Fibroblast of skin of back (primary cell): ENCODE measurements at places on chromosomes 5 and 9.
A peak's percentile ranks its signal among the peaks of the same experiment; 100 is the strongest.

GRCh38 chr9:135840539-135840938, 66.8 kb downstream of the CAMSAP1 start:
- no peak for DNase-seq

- no peak for DNase-seq
These were observed 57.9 kb upstream of the ANKH start for GRCh38 chr5:14929293-14930065.

DNA sequence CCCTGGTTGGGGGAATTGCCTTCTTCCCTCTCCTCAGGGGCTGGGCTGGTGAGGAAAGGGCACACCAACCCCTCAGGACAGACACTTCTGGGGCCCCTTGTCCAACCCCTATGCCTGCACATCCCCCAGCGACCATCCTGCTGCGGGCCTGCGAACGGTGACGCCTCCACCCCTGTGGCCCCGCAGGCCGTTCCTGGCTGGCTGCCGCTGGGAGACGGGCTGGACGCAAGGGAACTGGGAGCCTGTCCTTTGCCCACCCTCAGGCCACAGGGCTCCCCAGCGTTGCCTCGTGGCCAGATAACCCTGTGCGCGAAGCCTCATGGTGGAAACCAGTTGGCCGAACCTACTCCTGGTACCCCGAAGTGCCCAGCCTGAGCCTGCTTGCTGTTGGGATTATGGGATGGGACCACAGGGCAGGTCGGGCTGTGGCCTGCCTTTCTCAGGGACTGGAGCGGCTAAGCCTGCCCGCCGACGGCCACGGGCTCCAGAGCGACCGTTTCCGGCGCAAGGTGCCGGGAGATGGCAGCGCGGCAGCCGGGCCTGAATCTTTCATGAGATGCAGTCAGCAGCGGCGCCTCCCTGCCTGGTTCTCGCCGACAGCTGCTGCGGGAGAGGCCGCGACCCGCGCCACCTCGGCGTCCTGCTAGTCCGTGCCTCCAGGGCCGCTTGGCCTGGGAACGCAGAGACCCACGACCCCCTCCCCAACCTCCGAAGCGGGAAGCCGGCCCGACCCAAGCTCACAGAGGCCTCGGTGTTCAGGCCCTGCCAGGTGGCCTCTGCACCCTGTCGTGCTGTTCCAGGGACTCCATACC, 6.5 kb upstream of the PITX1 start:
- DNase-seq, result no peak

DNA sequence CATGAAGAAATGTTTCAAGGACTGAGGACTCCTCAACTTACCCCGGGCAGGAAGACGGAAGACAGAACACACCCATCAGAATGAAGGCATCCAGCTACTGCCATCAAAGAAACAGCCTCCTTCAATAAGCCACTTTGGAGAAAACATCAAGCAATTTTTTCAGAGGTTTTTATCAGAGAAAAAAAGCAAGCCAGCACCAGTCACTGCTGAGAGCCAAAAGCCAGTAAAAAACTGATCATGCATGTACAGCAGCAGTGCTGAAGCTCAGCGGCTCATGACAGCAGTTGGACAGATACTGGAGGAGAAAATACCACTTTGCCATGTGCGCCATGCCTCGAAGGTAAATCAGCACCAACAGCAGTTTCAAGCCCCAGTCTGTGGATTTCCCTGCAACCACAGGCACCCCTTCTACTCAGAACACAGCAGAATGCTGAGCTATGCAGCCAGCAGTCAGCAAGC, 10.1 kb upstream of the ZNF484 start:
- no peak for DNase-seq

- DNase-seq, result peak; percentile 86
These were observed at the start of gene NELFB for GRCh38 chr9:137254624-137255447. Gene NELFB (plus strand): TSS chr9:137255327.

GRCh38 chr5:132176987-132177386, 50.7 kb downstream of the P4HA2 start:
- DNase-seq, result no peak

DNA sequence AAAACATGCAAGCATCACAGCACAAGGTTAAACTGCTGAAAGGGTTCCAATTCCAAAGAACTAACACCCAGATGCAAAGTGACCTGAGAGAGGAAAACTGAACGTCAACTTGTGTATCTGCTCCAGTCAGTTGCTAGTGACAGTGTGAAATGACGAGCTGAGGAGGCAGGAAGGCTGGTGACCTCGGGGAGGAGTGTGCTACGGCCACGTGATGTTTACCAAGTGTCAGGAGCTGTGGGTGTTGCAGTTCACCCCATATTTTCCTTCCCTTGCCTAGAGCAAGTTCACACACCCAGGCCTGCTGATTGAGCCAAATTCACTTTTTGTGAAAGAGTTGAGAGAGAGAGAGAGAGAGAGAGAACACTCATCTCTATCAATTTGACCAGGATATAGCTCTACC, 231.6 kb upstream of the ANKH start:
- no peak for DNase-seq

- peak; percentile 15 for DNase-seq
These were observed 210.1 kb downstream of the ZNF608 start for GRCh38 chr5:124536333-124536732.

- peak; percentile 32 for DNase-seq
These were observed 22.2 kb downstream of the SH3GL2 start for GRCh38 chr9:17600962-17601593.

DNA sequence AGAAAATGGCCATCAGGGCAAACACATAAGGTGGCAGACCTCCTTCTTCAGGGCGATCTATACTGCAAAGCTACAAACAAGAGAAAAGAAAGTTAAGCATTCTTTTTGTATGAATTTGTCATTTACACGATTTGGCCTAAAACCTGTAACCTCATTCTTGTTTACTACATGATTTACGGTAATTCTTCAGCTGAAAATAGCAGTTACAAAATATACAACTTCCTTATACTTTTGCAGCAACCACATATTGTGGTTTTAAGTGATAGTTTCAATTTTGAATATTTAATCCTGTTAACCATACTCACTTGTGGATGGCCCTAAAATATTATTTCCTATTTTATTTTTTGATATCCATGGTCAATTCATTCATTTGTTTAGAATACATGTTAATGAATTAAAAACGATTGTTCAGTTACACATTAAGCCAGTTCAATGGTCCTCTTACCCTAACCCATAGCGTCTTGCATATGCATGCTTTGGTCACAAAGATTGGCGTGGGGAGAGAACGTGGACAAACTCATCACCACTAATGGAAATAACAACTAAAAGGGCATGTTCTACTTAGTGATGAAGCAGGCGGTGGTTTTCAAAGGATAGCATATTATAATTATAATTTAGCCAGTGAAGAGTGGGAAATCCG, 16.6 kb downstream of the TUT7 start:
- no peak for DNase-seq
